Activated CD4-positive, alpha-beta T cell treated with anti-CD3 and anti-CD28 coated beads for 48 hours (primary cell): ENCODE measurements at places on chromosomes 4 and X.

DNA sequence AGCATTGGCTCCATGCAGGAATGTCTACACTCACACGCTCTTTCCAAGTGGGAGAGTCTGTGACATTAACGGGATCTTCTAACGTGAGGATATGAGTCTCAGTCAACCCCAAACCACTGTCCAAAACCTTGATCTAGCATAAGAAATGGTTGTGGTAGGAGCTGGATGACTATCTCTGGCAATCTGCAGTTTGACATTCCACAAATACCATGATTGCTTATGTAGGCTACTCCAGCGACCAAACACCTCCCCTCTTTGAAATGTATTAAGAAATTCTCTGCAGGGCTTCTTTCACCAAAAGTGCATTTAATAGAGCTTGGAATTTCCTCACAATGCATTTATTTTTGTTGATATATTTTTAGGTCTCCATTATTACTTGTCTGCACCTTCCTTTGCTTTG lies 14.1 kb upstream of the STX18 start:
- no peak for DNase-seq

DNA sequence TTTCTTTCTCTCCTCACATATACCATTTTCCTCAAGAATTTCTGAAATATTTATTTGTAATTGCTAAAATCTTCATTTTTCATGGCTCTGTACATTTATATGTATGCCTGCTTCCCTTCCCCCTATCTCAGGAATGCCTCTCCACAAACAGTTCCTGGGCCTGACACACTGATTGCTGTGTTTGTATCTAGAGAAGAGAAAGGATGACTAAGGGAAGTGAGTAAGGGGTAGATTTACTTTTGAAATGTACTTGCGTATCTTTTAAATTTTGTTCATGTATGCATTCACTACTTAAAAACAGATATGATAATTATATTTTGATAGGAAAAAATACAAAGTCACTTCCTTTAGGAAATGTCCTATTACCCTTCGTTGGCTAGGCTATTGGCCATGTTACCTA lies 790.8 kb downstream of the PCDH18 start:
- no peak for DNase-seq

DNA sequence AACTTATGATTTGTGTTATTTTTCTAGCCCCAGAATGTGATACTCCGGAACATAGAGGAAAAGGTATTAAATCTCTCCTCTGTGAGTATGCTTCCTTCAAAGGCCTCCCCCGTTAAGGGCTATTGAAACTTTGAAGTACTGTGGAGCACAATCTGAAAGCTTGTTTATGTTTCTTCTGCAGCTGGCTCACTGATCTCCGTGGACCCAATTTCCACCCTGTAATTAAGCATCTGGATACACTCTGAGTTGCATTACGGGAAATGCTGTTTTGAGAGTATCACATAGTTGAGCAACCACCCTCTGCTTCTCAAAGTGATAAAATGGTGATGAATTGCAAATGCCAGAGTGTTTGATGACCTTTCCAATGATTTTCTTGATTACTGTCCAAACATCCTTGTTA lies 296.8 kb upstream of the PABPC5 start:
- DNase-seq, result no peak

GRCh38 chrX:40061871-40062524 lies 35.8 kb downstream of the BCOR start:
- DNase-seq, result no peak

DNA sequence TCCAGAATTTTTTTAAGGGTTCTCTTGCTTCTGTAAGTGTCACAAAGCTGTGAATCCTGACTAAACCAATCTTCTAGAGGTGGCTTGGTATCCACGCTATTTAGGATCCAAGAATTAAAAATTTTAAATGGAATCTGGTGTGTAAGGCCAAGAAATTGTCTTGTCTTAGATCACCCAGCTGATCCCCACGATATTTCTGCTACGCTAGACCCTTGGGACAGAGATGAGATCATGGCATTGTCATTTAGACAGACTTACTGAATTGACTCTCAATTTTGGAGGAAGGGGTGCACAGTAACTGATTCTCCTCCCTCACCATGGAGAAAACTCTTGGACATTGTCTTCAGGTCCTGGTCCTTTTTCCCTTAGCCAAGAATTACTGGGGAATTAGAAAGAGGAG lies 5.7 kb downstream of the GPRIN3 start:
- no peak for DNase-seq

GRCh38 chr4:173367285-173367684 lies 3.5 kb upstream of the SAP30 start:
- DNase-seq, result no peak

DNA sequence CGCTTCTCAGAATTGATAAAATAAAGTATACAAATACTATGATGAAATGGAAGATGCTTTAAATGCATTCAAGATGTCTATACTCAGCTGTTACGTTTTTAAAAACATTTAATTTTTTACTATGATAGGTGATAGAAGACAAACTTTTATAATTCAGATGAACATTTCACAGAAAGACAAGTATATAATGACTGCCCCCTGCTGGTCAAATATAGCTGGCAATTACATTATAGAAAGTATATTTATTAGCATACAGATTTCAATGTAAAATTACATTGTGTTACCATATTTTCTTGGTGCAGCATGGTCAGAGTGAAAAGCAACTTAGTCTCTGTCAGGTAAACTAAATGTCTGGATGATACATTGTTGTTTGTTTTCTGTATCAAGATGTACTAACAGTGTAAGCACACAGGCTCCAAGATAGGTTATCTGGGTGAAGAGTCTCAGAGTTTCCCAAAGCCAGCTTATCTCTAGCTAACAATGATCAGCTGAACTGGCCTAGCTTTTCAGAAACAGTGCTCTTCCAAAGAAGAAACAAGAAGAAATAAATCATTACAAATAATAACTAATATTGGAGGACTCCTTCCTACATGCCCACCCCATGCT lies 54.1 kb downstream of the SRPX start:
- DNase-seq, result peak; percentile 7

DNA sequence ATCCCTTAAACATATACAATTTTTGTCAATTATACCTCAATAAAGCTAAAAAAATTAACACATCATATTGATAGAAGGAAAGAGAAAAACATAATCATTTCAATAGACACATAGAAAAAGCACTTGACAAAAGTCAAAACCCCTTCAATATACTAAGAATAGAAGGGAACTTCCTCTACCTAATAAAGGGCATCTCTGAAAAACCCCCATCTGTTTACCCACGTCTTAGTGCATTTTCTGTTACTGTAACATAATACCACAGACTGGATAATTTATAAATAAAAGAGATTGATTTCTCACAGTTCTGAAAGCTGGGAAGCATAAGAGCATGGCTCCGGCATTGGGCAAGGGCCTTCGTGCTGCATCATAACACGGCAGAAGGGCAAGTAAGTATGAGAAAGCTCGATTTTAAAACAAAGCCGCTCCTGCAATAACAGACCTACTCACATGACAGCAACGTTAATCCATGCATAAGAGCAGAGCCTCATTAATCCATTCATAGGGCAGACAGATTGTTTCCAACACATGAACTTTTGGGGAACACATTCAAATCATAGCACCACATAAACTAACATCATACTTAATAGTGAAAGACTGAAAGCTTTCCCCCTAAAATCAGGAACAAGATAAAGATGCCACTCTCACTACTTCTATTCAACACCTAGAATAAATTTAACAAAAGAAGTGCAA lies 15.7 kb downstream of the STEEP1 start:
- DNase-seq, result no peak

- peak; percentile 5 for DNase-seq
Measured at GRCh38 chr4:103498161-103499070, 221.4 kb downstream of the TACR3 start.

DNA sequence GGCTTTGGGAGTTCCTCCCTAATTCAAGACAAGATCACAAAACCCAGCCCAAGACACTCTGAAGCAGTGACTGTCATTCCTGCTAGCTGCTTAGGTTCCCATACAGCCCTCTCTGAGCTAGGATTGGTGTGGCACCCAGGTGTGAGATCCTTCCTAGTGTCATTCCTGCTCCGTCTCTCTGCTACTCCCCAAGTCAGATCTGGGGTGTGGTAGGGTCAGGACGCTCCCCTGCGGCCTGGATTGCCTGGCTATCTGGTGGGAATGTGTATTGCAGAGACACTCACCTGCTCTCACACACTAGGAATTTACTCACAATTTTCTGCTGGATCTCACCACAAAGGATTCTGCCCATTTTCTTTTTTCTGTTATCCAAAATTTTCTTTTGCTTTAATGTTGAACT lies 560.8 kb upstream of the ATOH1 start:
- DNase-seq, result no peak

DNA sequence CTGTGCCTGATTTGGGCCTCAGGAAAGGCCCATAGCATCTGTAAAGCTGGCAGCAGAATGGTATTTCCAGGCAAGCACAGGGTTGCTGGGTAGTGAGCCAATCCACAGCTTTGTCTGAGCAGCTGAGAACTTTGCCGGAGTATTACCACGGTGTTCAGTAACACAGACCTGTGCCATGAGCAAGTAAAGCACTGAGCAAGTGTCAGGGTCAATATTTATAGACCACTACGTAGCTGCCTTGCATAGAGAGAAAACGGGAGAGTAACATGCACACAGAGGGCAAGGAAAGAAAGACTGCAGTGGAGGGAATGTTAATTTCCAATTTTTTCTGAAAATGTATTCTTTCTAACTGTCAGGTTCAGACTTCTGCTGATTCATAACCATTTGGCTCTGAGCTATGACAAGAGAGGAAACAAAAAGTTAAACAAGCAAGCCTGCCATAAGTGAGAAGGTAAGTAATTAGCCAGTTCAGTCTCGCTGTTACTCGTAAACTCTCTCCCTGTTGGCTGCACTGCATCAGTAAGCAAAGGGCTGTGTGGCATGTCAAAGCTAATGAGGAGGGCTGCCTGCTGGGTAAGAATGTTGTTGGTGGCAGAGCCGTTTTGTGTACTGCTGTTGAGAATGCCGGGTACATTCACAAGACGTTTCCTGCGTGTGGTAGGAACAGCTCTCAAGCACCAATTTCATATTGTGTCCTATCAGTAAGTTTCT lies 238.1 kb downstream of the BMPR1B start:
- DNase-seq, result no peak

GRCh38 chr4:3179126-3179706 lies 69.7 kb upstream of the MSANTD1 start:
- no peak for DNase-seq

- DNase-seq, result no peak
Measured at GRCh38 chr4:38795087-38795486, 9.5 kb downstream of the TLR1 start.

- DNase-seq, result no peak
Measured at GRCh38 chrX:78712336-78712735, 35.2 kb upstream of the LPAR4 start.

DNA sequence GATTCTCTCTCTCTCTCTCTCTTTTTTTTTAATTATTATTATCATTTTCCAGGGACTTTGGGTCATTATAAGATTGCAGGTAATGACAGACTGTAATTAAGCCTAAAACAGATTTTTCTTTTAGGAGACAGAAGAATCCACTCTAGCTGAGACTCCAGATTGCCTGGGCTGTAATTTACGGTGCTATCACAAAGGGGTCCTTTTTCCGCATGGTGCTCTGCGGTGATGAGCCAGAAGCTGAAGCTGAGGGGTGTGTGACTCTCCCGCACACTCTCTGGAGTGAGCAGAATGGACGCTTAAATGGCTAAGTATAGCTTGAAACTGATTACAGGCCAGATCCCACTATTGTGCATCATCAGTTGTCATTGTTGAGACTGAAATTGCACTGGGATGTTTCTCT lies 50.0 kb downstream of the LGI2 start:
- DNase-seq, result no peak

DNA sequence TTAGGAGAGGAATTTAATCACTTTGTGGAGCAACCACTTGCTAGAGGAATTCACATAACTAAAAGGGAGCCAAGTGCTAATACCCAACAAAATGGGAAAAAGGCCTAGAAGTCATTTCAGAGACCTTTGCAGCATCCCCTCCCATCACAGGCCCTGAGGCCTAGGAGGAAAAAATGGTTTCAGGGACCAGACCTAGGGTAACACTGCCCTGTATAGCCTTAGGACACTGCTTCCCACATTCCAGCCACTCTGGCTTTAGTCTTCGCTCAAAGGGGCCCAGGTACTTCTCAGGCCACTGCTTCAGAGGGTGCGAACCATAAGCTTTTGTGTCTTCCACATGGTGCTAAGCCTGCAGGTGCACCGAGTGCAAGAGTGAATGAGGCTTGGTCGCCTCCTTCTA lies 19.1 kb downstream of the SPANXN2 start:
- DNase-seq, result no peak

DNA sequence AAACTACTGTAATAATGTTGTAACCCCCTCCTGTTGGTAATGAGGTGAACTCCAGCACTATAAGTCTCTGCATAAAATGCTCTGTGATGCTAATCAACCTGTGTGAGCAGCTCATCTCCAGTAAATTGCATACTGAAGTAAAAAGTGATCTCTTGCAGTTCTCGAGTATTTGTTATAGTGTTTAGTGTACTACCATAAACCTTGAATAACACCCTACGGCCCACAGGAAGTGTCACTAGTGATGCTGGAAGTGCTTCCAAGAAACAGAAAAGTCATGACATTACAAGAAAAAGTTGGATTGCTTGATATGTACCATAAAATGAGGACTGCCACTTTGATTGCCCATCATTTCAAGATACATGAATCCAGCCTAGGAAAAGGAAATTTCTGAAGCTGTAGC lies 39.0 kb downstream of the IL15 start:
- no peak for DNase-seq

DNA sequence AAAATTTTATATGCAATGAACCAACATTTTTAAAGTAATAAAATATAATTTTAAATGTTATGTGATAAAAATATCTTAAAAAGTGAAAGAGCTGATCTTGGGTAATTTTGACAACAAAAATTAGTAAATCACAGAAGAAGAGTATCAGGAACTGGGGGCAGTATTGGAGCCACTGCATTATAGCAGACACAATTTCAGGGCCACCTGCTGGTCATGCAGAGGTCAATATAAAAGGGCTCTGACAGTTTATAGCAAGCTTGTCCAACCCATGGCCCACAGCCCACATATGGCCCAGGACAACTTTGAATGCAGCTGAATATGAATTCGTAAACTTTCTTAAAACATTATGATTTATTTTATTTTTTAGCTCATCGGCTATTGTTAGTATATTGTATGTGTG lies 13.0 kb upstream of the LEF1 start:
- DNase-seq, result no peak

DNA sequence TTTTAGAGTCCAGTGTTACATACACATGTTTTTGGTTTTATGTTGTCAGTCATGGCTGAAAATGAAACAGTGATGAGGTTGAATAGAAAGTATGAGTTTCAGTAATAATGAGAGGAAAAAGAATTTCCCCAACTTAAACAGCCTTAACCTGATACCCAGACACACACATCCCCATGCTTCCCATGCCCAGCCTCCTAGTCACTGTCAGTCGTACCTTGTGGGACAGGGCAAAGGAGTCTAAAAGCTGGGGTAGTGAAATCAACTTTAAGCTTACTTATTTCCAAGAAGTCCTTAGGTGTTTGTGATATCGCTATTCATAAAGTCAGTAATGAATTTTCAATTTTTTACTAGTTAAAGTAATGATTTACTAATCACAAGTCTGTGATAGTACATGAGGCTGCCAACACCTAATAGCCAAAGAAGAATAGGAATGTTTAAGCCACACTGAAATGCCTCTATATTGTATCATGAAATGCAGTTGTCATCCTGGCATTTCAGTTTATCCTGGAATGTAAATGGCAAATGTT lies 24.3 kb upstream of the GPR34 start:
- peak; percentile 30 for DNase-seq
